ENCODE measurements at places on chromosomes 3 and 15.
A peak's percentile ranks its signal among the peaks of the same experiment; 100 is the strongest.

DNA sequence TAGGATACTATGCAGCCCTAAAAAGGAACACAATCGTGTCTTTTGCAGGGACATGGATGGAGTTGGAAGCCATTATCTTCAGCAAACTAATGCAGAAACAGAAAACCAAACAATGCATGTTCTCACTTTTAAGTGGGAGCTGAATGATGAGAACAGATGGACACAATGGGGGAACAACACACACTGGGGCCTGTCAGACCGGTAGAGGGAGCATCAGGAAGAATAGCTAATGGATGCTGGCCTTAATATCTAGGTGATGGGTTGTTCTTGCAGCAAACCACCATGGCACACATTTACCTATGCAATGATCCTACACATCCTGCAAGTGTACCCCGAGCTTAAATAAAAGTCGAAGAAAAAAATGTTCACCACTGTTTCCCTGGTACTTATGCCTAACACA, 17.5 kb downstream of the SENP7 start:
- no peak for DNase-seq

GRCh38 chr3:100709842-100710260, 557 bp downstream of the TFG start:
- DNase-seq: peak; percentile 28

DNA sequence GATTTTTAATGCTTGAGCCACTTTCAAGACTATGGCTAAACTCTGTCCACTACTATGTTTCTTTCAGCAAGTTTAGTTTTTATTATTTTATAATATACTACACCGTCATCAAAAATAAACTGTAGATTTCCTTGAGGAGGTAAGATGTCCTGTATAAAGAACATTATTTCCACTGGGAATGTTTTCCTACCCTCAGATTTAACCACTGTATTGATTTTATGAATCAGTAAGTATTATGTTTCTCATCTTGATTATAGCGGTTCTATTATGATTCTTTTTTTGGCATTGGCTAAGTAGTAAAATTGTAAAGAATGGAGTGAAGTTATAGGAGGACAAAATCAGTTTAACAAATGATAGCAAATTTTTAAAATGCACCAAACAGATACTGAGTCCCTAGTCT, 44.4 kb downstream of the ADAM10 start:
- DNase-seq: no peak

DNA sequence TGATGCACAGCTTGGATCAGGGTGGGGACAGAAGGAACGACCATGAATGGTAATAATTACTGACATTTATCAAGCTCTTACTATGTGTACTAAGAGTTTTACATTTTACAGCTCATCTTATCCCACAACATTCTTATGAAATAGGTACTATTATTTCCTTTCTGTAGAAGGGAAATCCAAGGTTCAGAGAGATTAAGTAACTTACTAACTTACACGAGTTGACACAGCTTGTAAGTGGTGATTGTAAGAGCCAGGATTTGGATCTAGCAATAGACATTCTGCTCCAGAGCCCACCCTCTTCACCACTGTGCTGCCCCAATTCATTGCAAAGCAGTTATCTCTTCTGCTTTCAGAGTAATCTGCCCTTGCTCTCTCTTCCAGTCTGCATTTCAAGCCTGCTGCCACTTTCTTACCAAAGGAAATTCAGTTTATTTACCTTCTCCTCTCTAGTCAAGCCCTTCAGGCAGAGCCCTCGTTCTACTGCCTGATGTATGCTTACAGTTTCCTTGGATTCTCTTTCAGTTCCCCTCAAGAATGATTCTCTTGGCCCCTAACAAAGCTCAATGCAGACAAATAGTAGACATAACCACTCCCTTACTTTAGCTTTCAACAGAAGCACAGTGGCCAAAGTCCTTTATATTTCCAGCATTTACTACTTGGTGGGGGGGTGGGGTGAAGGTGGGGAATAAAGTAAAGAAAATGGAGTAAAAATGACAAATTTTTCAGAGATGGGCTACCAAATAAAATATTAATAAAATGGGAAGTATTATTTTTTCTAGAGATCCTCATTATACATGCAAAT, 65.8 kb downstream of the ATP8B4 start:
- no peak for DNase-seq

- DNase-seq: no peak
Observed at GRCh38 chr15:39666677-39667076, 85.8 kb downstream of the THBS1 start.

- no peak for DNase-seq
Observed at GRCh38 chr3:141804778-141805639, 41.8 kb downstream of the GRK7 start.

- DNase-seq: no peak
Observed at GRCh38 chr3:20776692-20777091, 590.7 kb upstream of the SGO1 start.

GRCh38 chr15:33234020-33234461, 39.5 kb upstream of the FMN1 start:
- DNase-seq: no peak

DNA sequence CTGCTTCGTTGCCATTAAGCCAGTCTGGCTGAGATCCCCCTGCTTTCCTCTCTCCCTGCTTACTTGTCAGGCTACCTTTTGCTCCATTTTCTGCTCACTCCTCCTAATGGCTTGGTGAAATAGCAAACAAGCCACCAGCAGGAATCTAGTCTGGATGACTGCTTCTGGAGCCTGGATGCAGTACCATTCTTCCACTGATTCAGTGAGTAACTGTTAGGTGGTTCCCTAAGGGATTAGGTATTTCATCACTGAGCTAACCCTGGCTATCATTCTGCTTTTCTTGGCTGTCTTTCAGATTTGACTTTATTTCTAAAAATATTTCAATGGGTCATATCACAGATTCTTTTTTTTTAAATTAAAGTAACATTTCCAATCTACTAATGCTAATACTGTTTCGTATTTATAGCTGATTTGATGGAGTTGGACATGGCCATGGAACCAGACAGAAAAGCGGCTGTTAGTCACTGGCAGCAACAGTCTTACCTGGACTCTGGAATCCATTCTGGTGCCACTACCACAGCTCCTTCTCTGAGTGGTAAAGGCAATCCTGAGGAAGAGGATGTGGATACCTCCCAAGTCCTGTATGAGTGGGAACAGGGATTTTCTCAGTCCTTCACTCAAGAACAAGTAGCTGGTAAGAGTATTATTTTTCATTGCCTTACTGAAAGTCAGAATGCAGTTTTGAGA, 25.0 kb downstream of the CTNNB1 start:
- DNase-seq: no peak

DNA sequence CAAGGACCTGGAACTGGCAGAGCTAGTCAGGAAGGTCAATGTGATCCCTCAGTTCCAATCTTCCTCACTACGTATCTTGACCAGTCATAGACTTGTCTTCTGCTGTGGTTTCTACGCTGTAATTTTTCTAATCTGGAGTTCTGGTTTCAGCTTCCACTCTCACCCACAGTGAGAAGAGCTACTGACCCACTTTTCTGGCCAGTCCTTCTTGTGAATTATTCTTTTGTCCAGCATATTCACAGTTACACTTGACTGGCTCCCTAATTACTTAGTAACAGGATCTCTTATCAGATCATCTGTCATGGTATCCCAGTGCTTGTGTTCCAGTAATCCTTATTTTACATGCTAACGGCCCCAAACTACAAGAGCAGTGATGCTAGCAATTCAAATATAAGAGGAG, 72.4 kb upstream of the MME start:
- no peak for DNase-seq

GRCh38 chr3:134430950-134431445, 54.8 kb downstream of the ANAPC13 start:
- DNase-seq: no peak

DNA sequence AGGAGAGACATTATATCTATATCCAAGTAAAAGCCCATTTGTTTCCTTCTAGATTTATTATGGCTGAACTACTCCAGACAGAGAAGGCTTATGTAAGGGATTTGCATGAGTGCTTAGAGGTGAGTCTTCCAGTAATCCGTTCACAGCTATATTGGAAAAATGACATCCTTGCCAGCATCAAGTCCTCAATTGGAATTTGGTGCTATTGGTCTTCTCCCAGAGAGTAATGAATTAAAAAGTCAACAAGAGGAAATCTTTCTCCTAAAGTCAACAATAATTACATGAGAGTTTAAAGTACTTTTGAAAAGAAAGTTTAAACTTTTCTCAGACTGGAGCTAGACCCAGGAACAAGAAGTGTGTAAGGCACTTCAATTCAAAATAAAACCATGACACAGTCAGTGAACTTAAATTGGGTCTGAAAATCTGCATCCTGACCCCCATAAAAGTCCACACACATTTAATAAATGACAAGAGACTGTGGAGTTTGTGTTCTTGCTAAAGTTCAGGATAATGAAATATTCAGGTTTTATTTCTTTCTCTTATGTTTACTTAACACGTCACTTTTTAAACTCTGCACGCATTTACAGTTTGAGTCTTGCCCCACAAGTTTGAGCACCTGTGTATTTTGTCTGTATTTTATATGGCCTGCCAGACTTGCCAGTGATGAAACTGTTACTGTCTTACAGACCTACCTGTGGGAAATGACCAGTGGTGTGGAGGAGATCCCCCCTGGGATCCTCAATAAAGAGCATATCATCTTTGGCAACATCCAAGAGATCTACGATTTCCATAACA, 268.2 kb upstream of the UMPS start:
- no peak for DNase-seq

DNA sequence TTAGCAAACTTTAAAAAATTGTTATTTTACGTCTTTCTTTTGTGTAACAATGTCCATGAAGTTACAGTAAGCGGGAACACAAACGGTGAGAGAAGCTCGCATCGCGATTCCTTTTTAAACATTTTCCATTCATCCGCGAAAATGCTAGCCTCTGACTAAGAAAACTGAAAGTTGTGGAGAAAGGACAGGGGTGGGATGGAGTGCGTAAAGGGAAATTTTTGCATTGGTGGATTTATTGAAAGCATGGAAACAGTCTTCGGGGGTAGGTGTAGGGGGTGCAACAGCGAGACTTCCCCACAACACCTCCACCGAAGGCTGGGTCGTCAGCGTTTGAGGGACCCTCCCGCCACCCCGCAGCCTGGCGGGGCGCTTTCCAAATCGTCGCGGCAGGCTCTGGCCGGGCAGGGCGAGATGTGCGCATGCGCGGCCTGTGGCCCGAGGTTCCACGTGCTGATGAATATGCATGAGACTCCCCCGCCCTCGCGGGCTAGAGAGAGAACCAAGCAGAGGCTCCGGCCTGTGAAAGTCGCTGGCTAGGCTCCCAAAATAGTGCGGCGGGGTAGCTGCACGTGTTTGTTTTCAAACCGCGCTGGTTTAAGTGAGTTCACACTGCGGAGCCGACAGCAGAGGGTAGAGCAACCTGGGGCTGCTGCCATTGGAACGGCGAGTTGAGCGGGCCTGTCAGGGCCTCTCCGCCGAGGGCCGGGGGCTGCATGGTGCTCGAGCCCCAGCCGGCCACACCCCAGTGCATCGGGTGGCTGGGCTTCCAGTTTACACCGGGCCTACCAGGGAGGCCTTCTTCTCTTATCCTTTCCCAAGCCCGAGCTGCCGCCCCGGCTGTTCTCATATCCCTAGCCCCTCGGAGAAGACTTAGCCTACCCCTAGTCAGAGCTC, 9.9 kb downstream of the ZIC1 start:
- no peak for DNase-seq

DNA sequence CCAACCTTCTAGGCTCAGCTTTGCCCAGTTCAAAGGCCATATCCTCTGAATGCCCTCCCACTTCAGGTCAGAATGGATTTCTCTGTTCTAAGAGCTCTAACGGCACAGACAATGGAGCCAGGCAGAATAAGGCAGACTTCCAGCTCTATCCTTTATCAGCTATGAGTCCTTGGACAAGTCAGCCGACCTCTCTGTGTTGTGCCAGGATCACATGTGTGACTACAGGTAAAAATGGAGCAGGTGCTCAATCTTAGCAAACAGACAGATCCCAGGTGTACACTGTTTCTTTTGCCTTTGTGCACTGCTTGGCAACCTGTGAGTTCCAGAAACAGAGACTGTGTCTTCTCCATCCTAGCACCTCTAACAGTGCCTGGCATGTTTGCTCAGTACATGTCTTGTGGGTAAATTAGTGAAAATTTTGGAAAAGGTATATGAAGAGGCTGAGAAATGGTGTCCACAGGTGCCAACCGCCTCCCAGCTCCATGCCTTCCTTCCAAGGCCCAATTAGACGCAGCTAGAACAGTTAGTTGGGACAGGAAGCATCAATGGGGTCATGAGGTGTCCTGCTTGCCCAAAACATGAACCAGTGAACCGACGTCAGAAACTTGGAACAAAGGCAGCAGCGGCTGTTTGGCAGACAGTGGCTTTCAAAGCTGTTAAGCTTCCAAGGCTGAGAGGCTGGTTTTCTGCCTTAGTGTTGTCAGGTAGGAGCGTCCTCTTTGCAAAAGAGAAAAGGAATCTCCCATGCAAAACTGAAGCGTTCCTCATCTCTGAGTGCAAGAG, 28.7 kb downstream of the TLE3 start:
- DNase-seq: no peak

GRCh38 chr15:101357885-101358284, 62.8 kb upstream of the SNRPA1 start:
- no peak for DNase-seq

GRCh38 chr15:36898536-36899126, 201.7 kb downstream of the MEIS2 start:
- DNase-seq: no peak

DNA sequence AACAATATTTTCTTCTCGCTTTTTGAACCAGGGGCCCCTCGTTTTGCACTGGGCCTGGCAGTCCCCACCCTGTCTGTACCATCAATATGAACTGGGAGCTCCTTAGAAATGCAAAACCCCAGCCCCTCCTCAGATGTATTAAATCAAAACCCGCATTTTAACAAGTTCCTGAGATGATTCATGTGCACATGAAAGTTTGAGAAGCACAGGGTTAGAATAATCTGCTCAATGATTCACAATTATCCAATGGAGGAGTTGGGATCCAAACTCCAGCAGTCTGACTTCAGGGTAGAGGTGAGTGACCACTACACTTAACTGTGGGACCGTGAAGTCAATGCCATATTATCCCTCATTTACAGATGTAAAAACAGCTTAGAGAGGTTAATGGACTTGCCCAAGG, 256.4 kb downstream of the IGSF11 start:
- DNase-seq: no peak

DNA sequence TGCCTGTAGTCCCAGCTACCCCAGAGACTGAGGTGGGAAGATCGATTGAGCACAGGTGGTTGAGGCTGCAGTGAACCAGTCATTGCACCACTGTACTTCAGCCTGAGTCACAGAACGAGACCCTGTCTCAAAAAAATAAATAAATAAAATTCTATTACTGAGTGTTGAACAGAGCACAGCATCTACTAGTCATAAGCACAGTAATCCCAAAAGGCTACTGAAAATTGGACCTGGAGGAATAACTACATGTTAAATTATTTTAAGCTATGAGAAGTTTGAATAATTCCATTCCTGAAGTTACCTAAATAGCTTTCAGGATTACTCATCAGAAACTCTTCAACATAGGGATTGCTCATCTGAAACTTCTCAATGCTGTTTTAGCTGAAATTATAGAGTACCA, 43.4 kb downstream of the ARMC8 start:
- DNase-seq: no peak

All from activated naive CD8-positive, alpha-beta T cell treated with anti-CD3 and anti-CD28 coated beads for 36 hours (primary cell).